ENCODE measurements at places on chromosomes 6 and 20. TPM values are rescaled to one million over a fixed set of nuclear protein-coding genes. Genes with fewer than 3 reads are reported as not detected.

DNA sequence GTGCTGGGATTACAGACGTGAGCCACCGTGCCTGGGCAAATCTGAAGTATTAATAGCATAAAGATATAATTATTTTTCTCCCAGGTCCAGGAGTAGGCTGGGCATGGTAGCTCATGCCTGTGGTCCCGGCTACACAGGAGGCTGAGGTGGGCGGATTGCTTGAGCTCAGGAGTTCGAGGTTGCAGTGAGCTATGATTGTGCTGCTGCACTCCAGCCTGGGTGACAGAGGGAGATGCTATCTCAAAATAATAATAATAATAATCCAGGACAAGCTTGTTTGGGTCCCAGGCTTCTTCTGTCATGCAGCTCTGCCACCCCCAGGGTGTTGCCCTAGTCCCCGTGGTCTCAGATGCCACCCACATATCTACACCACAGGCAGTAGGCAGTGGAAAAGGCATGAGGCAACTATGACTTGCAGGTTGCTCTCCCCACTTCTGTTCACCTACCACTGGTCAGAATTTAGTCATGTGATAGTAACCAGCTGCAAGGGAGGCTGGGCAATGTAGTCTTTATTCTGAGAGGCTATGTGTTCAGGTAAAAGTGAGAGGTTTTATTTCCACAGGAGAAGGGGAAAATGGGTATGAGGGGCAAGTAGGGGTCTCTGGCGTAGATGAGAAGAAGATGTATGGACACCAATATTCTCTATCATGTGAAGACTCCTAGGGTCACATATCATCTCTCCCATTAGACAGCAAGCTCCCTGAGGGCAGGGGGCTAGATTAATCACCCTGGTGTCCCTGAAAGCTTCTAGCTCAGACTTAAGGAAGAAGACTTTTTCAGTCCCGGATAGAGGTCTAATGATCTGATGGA is 25.7 kb downstream of the TCF15 start:
- no peak overlapping the region for H3K27ac ChIP-seq
- H3K36me3 ChIP-seq, result no peaks in the 10 kb centered on the region
- no peak for DNase-seq

- H3K4me1 ChIP-seq, result peaks cover 5% of the 10 kb centered on the region
- peak overlapping the region; percentile 51 for H3K4me3 ChIP-seq
- no peaks in the 10 kb centered on the region for H3K27me3 ChIP-seq
- no peak for DNase-seq
Observed at GRCh38 chr20:25248786-25249172, 894 bp downstream of the PYGB start.

- no peaks in the 10 kb centered on the region for H3K27me3 ChIP-seq
- no peaks in the 10 kb centered on the region for H3K36me3 ChIP-seq
- no peak overlapping the region for H3K27ac ChIP-seq
Observed at GRCh38 chr20:41345729-41346067, 5.1 kb downstream of the LPIN3 start.

GRCh38 chr6:128280960-128281359 is 239.4 kb downstream of the PTPRK start:
- peaks cover 1% of the 10 kb centered on the region for H3K4me1 ChIP-seq
- no peak overlapping the region for H3K4me3 ChIP-seq
- no peak for DNase-seq
- H3K36me3 ChIP-seq, result no peaks in the 10 kb centered on the region

DNA sequence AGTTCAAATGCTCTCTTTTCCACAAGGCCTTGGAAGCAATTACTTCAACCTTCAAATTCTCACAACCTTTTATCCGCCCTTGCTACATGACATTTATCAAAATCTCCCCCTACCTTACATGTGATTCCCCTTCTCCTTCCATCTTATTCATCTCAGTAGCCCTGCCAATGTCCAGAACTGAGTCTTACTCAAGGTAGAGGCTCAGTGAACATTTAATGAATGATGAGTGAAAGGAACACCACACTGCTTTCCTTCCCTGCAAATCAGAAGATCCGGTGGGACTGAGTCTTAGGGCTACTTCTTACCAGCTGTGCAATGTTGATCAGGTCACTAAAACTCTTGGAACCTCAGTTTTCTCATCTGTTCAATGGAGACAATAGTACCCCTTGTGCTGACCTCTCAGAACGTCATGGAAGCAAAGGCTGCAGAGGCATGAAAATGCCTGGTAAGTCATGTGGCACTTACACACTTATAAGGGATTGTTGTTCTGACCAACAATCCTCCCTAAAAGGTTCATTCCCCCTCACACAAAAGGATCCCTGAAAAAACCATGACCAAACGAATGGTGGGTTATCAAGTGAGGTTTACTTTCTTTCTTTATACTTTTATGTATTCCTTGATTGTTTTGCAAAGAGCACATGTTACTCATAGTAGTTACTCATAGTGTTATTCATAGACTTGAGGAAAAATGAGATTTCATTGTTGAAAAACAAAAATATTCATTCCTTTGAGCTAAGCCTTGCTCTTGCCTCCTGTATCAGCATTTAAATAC is 6.5 kb downstream of the MDGA1 start:
- no peak for DNase-seq
- H3K27ac ChIP-seq, result no peak overlapping the region
- no peaks in the 10 kb centered on the region for H3K27me3 ChIP-seq

- H3K4me1 ChIP-seq, result no peaks in the 10 kb centered on the region
- H3K27me3 ChIP-seq, result no peaks in the 10 kb centered on the region
- H3K27ac ChIP-seq, result no peak overlapping the region
- no peak overlapping the region for H3K4me3 ChIP-seq
- no peak for DNase-seq
- H3K36me3 ChIP-seq, result no peaks in the 10 kb centered on the region
Observed at GRCh38 chr6:103534095-103534494, 1325.6 kb downstream of the HACE1 start.

- peak; percentile 45 for DNase-seq
- H3K4me3 ChIP-seq, result no peak overlapping the region
- H3K27ac ChIP-seq, result no peak overlapping the region
Observed at GRCh38 chr20:63967330-63968135, 2.2 kb downstream of the ZNF512B start.

GRCh38 chr6:63278916-63279315 is 40.9 kb downstream of the LGSN start:
- H3K27me3 ChIP-seq, result no peaks in the 10 kb centered on the region
- H3K36me3 ChIP-seq, result no peaks in the 10 kb centered on the region
- no peak overlapping the region for H3K27ac ChIP-seq

GRCh38 chr6:109008537-109009235 is 86.0 kb downstream of the SESN1 start:
- H3K4me3 ChIP-seq, result peak overlapping the region; percentile 76
- peaks cover 9% of the 10 kb centered on the region for H3K4me1 ChIP-seq
- peak overlapping the region; percentile 97 for H3K27ac ChIP-seq
- H3K27me3 ChIP-seq, result no peaks in the 10 kb centered on the region
- H3K36me3 ChIP-seq, result no peaks in the 10 kb centered on the region

GRCh38 chr6:152594701-152595100 is 42.5 kb downstream of the SYNE1 start:
- DNase-seq, result no peak
- H3K36me3 ChIP-seq, result no peaks in the 10 kb centered on the region
- no peaks in the 10 kb centered on the region for H3K4me1 ChIP-seq
- H3K27ac ChIP-seq, result no peak overlapping the region

- no peak for DNase-seq
- no peaks in the 10 kb centered on the region for H3K36me3 ChIP-seq
- H3K4me1 ChIP-seq, result peaks cover 5% of the 10 kb centered on the region
- H3K27ac ChIP-seq, result no peak overlapping the region
- no peaks in the 10 kb centered on the region for H3K27me3 ChIP-seq
Observed at GRCh38 chr6:108564178-108564577, 3.5 kb downstream of the FOXO3 start.

- no peak for DNase-seq
- peaks cover 7% of the 10 kb centered on the region for H3K4me1 ChIP-seq
- no peaks in the 10 kb centered on the region for H3K36me3 ChIP-seq
- no peak overlapping the region for H3K27ac ChIP-seq
- no peaks in the 10 kb centered on the region for H3K27me3 ChIP-seq
Observed at GRCh38 chr20:17710379-17711266, 10.9 kb downstream of the BANF2 start.

- no peaks in the 10 kb centered on the region for H3K4me1 ChIP-seq
- no peak overlapping the region for H3K27ac ChIP-seq
- H3K4me3 ChIP-seq, result no peak overlapping the region
- no peak for DNase-seq
- H3K36me3 ChIP-seq, result no peaks in the 10 kb centered on the region
- no peaks in the 10 kb centered on the region for H3K27me3 ChIP-seq
Observed at GRCh38 chr20:34573541-34574300, 15.2 kb downstream of the MAP1LC3A start.

- H3K27me3 ChIP-seq, result no peaks in the 10 kb centered on the region
- no peak for DNase-seq
- H3K4me3 ChIP-seq, result no peak overlapping the region
- H3K4me1 ChIP-seq, result peaks cover 15% of the 10 kb centered on the region
- peak overlapping the region; percentile 12 for H3K27ac ChIP-seq
Observed at GRCh38 chr6:131001945-131002660, 60.9 kb downstream of the EPB41L2 start.

DNA sequence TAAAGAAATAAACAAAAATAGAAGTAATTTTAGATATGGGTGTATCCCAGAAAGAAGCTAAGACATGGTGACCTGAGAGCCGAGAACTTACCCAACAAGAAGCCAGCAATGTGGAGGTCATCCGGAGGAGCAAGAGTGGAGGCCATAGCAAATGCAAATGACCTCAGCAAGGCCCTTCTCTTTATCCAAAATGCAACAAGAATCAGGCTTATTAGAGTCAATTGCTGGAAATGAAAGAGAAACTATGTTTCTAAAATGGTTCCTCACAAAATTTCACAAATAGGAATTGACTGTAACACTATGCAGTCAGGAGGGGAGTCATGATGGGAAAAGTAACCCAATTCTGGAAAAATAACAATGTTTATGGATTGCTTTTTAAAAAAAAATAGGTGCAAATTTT is 90.4 kb downstream of the TNFAIP3 start:
- H3K36me3 ChIP-seq, result no peaks in the 10 kb centered on the region
- no peak for DNase-seq
- H3K27ac ChIP-seq, result no peak overlapping the region
- no peak overlapping the region for H3K4me3 ChIP-seq
- no peaks in the 10 kb centered on the region for H3K27me3 ChIP-seq

GRCh38 chr20:57470666-57471495 is 54.1 kb downstream of the CTCFL start:
- H3K4me1 ChIP-seq, result no peaks in the 10 kb centered on the region
- no peak for DNase-seq
- no peaks in the 10 kb centered on the region for H3K27me3 ChIP-seq
- no peak overlapping the region for H3K27ac ChIP-seq

DNA sequence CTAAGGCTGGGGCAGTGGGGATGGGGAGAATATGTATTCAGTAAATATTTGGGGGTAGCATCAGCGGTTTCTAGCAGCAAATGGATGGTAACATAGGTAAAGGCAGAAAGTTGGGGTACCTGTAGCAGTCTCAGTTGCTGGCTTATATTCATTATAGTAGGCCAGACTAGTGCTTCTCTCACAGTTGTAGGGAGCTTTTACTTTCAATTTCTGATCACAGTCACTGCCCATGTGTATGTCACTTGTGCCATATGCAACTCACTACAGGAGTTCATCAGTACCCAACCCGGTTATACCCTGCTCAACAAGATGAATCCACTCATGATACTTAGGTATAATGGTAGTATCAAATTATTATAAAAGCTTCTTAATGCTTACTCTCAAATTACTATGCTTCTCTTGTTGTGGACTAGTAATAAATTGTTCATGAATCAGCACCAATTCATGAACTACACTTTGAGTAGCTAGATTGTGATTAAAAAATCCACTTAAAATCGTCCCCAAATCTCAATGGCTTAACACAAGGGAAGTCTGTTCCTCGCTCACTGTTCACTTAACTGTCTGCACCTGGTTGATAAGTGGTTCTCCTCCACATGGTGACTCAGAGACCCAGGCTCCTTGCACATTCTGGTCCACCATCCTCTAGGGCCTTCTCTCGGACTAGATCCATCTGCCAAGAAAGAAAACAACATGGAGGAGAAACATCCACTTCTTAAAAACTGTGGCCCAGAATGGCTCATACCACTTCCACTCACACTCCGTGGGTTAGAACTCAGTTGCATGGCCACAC is 31.3 kb upstream of the MYLIP start:
- H3K4me1 ChIP-seq, result no peaks in the 10 kb centered on the region
- no peaks in the 10 kb centered on the region for H3K27me3 ChIP-seq
- H3K4me3 ChIP-seq, result no peak overlapping the region
- no peak for DNase-seq

GRCh38 chr6:3875486-3875885 is 26.3 kb downstream of the FAM50B start:
- DNase-seq, result no peak
- no peaks in the 10 kb centered on the region for H3K4me1 ChIP-seq
- no peaks in the 10 kb centered on the region for H3K27me3 ChIP-seq
- no peak overlapping the region for H3K27ac ChIP-seq
- no peak overlapping the region for H3K4me3 ChIP-seq
- H3K36me3 ChIP-seq, result no peaks in the 10 kb centered on the region

DNA sequence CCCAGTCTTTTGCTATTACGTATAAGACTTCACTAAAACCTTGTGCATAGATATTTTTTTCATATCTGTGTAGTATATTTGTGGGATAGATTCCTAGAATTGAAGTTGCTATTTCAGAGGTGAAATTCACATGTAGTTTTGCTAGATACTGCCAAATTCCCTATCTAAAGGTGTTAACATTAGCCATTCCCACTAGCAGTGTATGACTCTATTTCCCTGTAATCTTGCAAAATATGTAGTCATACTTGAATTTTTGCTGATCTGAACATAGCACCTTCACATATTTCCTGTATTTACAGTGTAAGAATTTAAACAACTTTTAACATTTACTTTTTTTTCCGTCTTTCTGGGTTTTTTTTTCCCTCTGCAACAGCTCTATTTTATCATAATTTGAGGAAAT is 24.9 kb downstream of the SENP6 start:
- H3K27ac ChIP-seq, result no peak overlapping the region
- no peaks in the 10 kb centered on the region for H3K27me3 ChIP-seq
- no peak overlapping the region for H3K4me3 ChIP-seq

The TSPYL4 gene
- polyA plus RNA-seq, result 35.3 TPM

The PAX1 gene
- polyA plus RNA-seq, result not detected

The PPP1R14C gene
- 0.30 TPM for polyA plus RNA-seq

The PPIL6 gene
- polyA plus RNA-seq, result 6.3 TPM

The MROH8 gene
- 2.3 TPM for polyA plus RNA-seq

The TBC1D22B gene
- 7.4 TPM for polyA plus RNA-seq

The BCAS1 gene
- polyA plus RNA-seq, result 0.15 TPM

The KIF6 gene
- 1.5 TPM for polyA plus RNA-seq

The SNAP25 gene
- 6.4 TPM for polyA plus RNA-seq

The ARMH2 gene
- polyA plus RNA-seq, result not detected

The PDYN gene
- polyA plus RNA-seq, result not detected

The NEURL2 gene
- 1.5 TPM for polyA plus RNA-seq

The GNRH2 gene
- 2.2 TPM for polyA plus RNA-seq

The THBD gene
- 7.3 TPM for polyA plus RNA-seq

The DCDC2 gene
- 0.19 TPM for polyA plus RNA-seq

The C6orf132 gene
- 0.34 TPM for polyA plus RNA-seq

The ARMC12 gene
- polyA plus RNA-seq, result 0.97 TPM
